ENCODE measurements at places on chromosomes 4 and X. TPM values are rescaled to one million over a fixed set of nuclear protein-coding genes. Genes with fewer than 3 reads are reported as not detected.

Gene HS3ST1
- total RNA-seq: 0.65 TPM

Gene SEC24B
- 23.8 TPM for total RNA-seq

Gene TEC
- 0.20 TPM for total RNA-seq

Gene ATP1B4
- total RNA-seq: not detected

All from smooth muscle cell of the pulmonary artery (primary cell).